ENCODE measurements at places on chromosomes 1 and 21. TPM values are rescaled to one million over a fixed set of nuclear protein-coding genes. Genes with fewer than 3 reads are reported as not detected.

Gene SSR2
- total RNA-seq, result 313 TPM

GRCh38 chr1:171343727-171344472 is 29.9 kb downstream of the FMO4 start:
- no peak for DNase-seq
- no peak overlapping the region for H3K27ac ChIP-seq
- H3K4me3 ChIP-seq, result no peak overlapping the region
- H3K36me3 ChIP-seq, result no peaks in the 10 kb centered on the region
- H3K4me1 ChIP-seq, result no peaks in the 10 kb centered on the region

DNA sequence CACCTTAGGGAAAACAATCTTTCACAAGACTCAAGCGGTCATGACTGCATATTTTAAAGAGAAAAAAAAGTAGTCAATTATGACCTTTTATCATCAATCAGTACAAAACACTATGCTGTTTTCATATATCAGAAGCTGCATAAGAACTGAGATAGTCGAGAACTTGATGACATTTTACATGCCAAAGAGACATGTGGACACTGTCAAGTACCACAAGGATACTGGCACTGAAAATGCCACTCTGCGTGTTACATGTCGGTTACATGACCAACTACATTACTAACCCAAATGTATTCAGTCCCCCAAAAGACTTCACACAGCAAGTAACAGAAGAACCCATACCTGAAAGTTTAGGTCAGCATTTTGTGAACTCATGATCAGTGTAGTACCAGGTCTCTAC is 975.0 kb upstream of the ADGRL4 start:
- no peaks in the 10 kb centered on the region for H3K4me1 ChIP-seq
- no peaks in the 10 kb centered on the region for H3K36me3 ChIP-seq
- H3K4me3 ChIP-seq, result no peak overlapping the region
- DNase-seq, result no peak
- H3K27ac ChIP-seq, result no peak overlapping the region
- no peaks in the 10 kb centered on the region for H3K27me3 ChIP-seq

DNA sequence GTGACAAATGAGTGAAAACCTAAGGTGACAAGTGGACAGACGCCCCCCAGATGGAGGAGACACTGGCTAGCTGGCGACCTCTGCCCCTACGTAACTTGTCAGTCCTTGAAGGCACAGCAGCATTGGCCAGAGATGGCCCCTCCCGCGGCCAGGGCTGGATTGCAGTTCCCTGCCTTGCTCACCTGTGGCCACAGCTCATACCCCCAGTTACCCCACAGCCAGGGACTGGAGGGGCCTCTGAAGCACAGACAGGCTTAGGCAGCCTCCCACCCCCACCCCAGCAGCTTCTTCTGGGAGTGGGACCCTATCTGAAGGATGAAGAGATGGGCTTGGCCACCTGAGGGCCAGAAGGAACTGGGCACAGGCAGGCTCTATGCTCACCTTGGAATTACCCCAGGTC is 3.7 kb downstream of the HES3 start:
- peaks cover 61% of the 10 kb centered on the region for H3K27me3 ChIP-seq
- no peak overlapping the region for H3K4me3 ChIP-seq
- DNase-seq, result no peak
- peaks cover 32% of the 10 kb centered on the region for H3K36me3 ChIP-seq
- peaks cover 57% of the 10 kb centered on the region for H3K4me1 ChIP-seq
- H3K27ac ChIP-seq, result no peak overlapping the region

Gene FCRL1
- total RNA-seq, result 2.1 TPM

GRCh38 chr1:190373705-190374336 is 103.8 kb downstream of the BRINP3 start:
- H3K27ac ChIP-seq, result no peak overlapping the region
- no peak for DNase-seq
- H3K27me3 ChIP-seq, result no peaks in the 10 kb centered on the region
- no peaks in the 10 kb centered on the region for H3K4me1 ChIP-seq
- no peaks in the 10 kb centered on the region for H3K36me3 ChIP-seq
- H3K4me3 ChIP-seq, result no peak overlapping the region

Gene OR6K3
- not detected for total RNA-seq

Gene SPAG17
- total RNA-seq, result 11.7 TPM

GRCh38 chr1:239861985-239862384 is 229.7 kb upstream of the FMN2 start:
- no peaks in the 10 kb centered on the region for H3K27me3 ChIP-seq
- no peak overlapping the region for H3K27ac ChIP-seq
- no peaks in the 10 kb centered on the region for H3K36me3 ChIP-seq
- H3K4me3 ChIP-seq, result no peak overlapping the region
- no peak for DNase-seq
- H3K4me1 ChIP-seq, result no peaks in the 10 kb centered on the region

GRCh38 chr21:25560271-25560685 is 47.0 kb downstream of the MRPL39 start:
- peaks cover 10% of the 10 kb centered on the region for H3K4me1 ChIP-seq
- H3K27me3 ChIP-seq, result no peaks in the 10 kb centered on the region
- no peak for DNase-seq
- H3K36me3 ChIP-seq, result no peaks in the 10 kb centered on the region
- H3K4me3 ChIP-seq, result no peak overlapping the region
- H3K27ac ChIP-seq, result no peak overlapping the region

DNA sequence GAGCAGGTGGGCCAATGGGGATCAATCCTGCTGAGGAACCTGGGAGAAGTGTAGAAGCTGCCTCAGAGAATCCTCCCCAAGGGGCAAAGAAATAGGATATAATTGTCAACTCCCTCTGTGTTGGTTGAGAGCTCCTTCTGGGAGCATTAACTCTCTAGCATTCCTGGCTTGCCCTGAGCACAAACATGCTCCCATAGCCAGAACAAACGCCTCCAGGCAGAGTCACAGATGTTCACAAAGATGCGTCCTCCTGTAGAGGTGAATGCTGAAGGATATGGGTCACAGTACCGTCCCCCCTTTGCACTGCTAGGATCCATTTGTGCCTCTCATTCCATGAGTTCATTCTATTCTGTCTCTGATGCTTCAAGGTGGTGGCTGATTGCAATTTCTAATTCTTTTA is 9.6 kb upstream of the BCAN start:
- no peaks in the 10 kb centered on the region for H3K27me3 ChIP-seq
- no peaks in the 10 kb centered on the region for H3K36me3 ChIP-seq
- H3K4me1 ChIP-seq, result peaks cover 20% of the 10 kb centered on the region
- no peak for DNase-seq
- H3K4me3 ChIP-seq, result no peak overlapping the region

GRCh38 chr1:145885738-145886287 is at the start of gene ANKRD35:
TSS of gene ANKRD35 (minus strand) at chr1:145885866. CDS start at chr1:145885758, 108 bp downstream.
- peaks cover 11% of the 10 kb centered on the region for H3K27me3 ChIP-seq
- peak; percentile 92 for DNase-seq
- peaks cover 10% of the 10 kb centered on the region for H3K4me1 ChIP-seq
- H3K4me3 ChIP-seq, result peak within 1 kb of the TSS; percentile 66
- H3K27ac ChIP-seq, result no peak within 1 kb of the TSS

DNA sequence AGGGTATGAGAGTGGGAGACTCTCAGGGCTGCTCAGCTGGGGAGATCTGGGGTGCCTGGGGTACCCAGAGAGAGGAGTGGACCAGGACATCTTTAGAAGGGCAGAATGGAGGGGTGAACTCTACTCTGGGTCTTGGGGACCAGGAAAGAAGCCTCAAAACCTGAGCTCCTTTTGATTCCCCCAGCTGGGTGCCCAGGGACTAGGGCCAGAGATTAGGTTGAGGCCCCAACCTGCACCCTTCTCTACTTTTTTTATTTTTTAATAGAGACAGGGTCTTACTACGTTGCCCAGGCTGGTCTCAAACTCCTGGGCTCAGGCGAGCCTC is 1.9 kb downstream of the PDZK1IP1 start:
- H3K4me1 ChIP-seq, result peaks cover 15% of the 10 kb centered on the region
- H3K4me3 ChIP-seq, result no peak overlapping the region
- H3K36me3 ChIP-seq, result no peaks in the 10 kb centered on the region
- no peak overlapping the region for H3K27ac ChIP-seq

Gene UMODL1
- 0.11 TPM for total RNA-seq

GRCh38 chr1:245715291-245715701 is 560.5 kb downstream of the KIF26B start:
- H3K4me1 ChIP-seq, result peaks cover 9% of the 10 kb centered on the region
- no peak overlapping the region for H3K4me3 ChIP-seq
- H3K36me3 ChIP-seq, result peaks cover 3% of the 10 kb centered on the region
- H3K27me3 ChIP-seq, result no peaks in the 10 kb centered on the region
- H3K27ac ChIP-seq, result no peak overlapping the region
- no peak for DNase-seq

Gene AMY2A
- not detected for total RNA-seq

DNA sequence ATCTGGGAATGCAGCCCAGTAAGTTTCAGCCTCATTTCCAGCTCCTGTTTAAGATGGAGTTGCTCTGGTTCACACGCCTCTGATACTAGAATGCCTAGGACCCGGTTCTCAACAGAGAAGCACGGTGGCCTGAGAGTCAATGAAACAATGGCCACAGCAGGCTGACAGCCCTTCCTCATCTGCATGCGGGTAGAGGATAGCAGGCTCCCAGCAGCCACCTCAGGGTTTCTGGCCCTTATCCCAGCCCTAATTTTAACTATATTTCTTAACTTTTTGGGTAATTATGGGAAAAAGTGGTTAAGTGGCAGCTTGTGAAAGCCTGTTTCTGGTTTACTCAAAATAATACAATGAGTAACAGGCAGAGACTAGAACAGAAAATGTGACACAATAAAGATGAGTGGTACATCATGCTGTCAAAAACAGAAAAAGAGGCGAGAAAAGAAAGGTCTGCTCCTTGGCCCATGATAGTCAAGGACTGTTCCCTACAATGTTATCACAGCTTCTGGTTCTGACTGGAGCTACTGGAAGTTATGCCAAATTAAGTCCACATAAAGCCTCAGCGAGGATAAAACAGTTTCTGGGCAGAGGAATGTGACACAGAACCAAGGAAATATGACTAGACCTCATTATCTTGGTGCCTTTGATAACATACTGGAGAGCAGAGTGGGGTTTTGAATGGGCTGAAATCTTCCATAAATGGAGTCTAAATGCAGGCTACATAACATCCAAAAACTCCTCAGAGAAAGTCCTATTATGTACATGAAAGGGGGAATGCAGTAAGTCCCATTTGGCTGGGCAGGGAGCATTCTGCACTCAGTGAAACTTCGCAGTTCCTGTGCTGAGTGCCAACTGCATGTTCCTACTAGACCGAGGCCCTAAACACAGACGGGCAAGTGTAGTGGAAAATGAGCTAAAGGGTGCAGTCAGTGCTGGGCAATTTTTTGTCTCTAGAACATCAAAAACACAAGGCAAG is 92.1 kb downstream of the NIBAN1 start:
- no peaks in the 10 kb centered on the region for H3K27me3 ChIP-seq
- DNase-seq, result peak; percentile 17
- peak overlapping the region; percentile 45 for H3K27ac ChIP-seq

GRCh38 chr1:17579951-17580939 is 40.7 kb downstream of the ARHGEF10L start:
- DNase-seq, result no peak
- no peak overlapping the region for H3K4me3 ChIP-seq
- peaks cover 36% of the 10 kb centered on the region for H3K36me3 ChIP-seq
- no peaks in the 10 kb centered on the region for H3K27me3 ChIP-seq
- H3K4me1 ChIP-seq, result peaks cover 46% of the 10 kb centered on the region

Gene PEAR1
- total RNA-seq, result 3.5 TPM

- no peak for DNase-seq
- H3K27ac ChIP-seq, result no peak overlapping the region
- no peaks in the 10 kb centered on the region for H3K36me3 ChIP-seq
- no peaks in the 10 kb centered on the region for H3K27me3 ChIP-seq
Measured at GRCh38 chr1:17259233-17259873, 10.5 kb downstream of the PADI3 start.

Gene AUNIP
- 2.3 TPM for total RNA-seq

Gene KLHDC8A
- total RNA-seq, result 9.9 TPM

DNA sequence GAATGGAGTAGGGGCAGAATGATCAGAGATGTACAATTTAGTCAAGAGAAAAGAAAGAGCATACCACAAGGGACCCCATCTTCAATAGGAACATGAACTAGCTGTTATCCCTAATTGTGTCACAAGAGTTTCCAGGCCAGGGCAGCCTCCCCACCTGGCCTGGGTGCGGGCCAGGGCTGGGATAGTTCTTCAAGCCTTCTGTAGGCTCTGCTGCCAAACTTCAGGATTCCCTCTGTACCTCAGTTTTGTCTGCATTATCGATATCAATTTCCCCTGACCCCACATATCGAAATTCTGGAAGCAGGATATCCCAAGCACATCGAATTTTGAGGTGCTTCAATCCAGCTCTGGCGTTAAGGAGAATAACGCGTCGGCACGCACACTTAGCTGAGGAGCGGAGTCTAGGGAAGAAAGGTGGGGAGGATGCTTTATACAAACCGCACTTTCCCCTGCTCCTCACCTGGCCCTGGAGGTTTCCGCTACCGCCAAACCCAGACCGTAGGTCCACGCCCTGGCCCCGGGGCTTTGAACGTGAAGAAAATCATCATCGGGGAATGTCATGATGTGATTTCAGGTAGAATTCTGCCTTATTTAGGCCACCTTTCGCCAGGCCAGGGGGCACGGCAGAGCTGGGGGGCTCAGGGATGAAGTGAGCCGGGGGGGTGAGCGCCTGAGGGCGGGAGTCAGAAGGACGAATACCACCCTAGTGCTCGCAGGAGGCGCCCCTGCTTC is 7.4 kb downstream of the HLX start:
- peaks cover 100% of the 10 kb centered on the region for H3K27me3 ChIP-seq
- no peak overlapping the region for H3K4me3 ChIP-seq
- no peak overlapping the region for H3K27ac ChIP-seq
- DNase-seq, result no peak

DNA sequence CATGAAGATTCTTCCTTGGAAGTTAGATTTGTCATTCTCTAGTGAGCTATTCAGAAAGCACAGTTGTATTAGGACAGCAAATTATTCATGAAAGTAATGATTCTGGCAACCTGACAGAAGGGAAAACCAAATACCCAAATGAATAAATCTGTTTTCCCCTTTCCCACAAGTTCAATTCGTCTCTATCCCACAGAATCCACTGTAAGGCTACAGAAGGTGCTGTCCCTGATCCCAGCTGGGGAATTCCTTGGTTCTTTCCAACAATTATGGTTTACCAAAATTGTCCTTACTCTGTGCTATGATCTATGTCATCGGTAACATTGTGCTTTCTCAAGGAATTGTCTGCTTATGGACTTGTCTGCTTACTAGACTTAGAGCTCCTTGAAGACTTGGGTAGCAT is 104.2 kb downstream of the FASLG start:
- no peak overlapping the region for H3K4me3 ChIP-seq
- DNase-seq, result no peak
- no peaks in the 10 kb centered on the region for H3K4me1 ChIP-seq
- no peak overlapping the region for H3K27ac ChIP-seq

- H3K4me1 ChIP-seq, result no peaks in the 10 kb centered on the region
- H3K36me3 ChIP-seq, result no peaks in the 10 kb centered on the region
- H3K4me3 ChIP-seq, result no peak overlapping the region
- no peaks in the 10 kb centered on the region for H3K27me3 ChIP-seq
- H3K27ac ChIP-seq, result no peak overlapping the region
Measured at GRCh38 chr1:78102916-78103315, 57.1 kb downstream of the GIPC2 start.

- no peaks in the 10 kb centered on the region for H3K4me1 ChIP-seq
- H3K27me3 ChIP-seq, result no peaks in the 10 kb centered on the region
- no peak overlapping the region for H3K4me3 ChIP-seq
- no peak overlapping the region for H3K27ac ChIP-seq
- DNase-seq, result no peak
Measured at GRCh38 chr1:165603810-165604209, 27.2 kb upstream of the MGST3 start.

- no peaks in the 10 kb centered on the region for H3K27me3 ChIP-seq
- no peaks in the 10 kb centered on the region for H3K36me3 ChIP-seq
- H3K4me3 ChIP-seq, result no peak overlapping the region
- no peak for DNase-seq
Measured at GRCh38 chr1:214400131-214400530, 119.2 kb downstream of the SMYD2 start.

All from spinal cord (tissue), 10 donors.